ENCODE measurements at places on chromosomes 3 and 15. TPM values are rescaled to one million over a fixed set of nuclear protein-coding genes. Genes with fewer than 3 reads are reported as not detected.

DNA sequence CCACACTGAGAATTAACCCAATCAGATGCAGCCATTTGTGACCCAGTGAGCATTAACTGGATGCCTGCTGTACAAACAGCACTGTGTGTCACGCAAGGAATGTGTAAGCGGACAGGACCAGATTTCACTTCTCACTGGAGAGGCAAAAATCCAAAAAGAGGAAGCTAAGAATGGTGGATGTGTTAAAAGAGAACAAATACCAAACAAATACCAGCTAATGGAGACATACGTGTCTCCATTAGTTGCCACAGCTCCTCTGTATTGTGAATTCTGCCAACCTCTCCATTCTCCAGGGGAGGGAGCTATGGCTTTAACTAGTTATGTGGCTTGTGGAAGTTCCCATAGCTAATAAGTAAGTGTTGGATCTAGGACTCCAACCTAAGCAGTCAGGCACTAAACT is 2.6 kb downstream of the LTF start:
- peak; percentile 29 for DNase-seq

GRCh38 chr3:30741889-30742288 is 135.5 kb downstream of the TGFBR2 start:
- no peak for DNase-seq

DNA sequence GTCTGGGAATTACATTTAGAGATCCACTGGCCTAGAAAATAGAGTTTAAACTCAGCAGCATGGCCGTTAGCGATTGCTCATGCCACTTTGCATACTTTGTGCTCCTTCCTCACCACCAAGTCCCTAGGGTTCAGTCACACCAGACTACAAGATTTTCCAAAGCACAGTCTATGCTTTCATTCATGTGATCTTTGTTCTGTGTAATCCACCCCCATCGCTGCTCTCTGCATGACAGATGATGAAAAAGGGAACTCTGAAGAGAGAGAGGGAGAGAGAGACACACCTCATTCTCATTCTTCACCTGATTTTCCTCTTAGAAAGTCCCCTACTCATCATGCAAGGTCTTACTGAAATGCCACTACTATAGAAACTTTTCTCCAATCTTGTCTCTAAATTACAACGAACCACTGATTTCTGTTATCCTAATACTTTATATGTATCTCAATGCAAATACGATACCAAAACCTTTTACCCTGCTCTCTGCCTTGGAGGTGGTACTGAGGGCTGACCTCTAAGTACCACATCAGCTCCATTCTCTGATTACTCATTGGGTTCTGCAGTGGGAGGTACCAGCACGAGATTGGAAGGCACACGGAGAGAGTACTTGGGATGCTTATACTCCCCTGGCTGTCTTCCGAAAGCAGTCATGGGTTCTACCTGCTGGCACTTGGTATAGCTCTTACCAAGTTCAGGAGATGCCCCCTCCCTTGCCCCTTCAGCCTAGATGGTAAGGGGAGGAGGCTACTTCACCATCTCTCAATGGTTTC is 1.1 kb upstream of the PARP15 start:
- peak; percentile 46 for DNase-seq

GRCh38 chr15:85555875-85556617 is 175.6 kb downstream of the AKAP13 start:
- DNase-seq: no peak

GRCh38 chr3:25362118-25362517 is 65.9 kb upstream of the RARB start:
- DNase-seq: no peak

GRCh38 chr3:54966979-54967378 is 39.1 kb upstream of the LRTM1 start:
- no peak for DNase-seq

- no peak for DNase-seq
Observed at GRCh38 chr15:37652646-37653417, 281.6 kb upstream of the TMCO5A start.

DNA sequence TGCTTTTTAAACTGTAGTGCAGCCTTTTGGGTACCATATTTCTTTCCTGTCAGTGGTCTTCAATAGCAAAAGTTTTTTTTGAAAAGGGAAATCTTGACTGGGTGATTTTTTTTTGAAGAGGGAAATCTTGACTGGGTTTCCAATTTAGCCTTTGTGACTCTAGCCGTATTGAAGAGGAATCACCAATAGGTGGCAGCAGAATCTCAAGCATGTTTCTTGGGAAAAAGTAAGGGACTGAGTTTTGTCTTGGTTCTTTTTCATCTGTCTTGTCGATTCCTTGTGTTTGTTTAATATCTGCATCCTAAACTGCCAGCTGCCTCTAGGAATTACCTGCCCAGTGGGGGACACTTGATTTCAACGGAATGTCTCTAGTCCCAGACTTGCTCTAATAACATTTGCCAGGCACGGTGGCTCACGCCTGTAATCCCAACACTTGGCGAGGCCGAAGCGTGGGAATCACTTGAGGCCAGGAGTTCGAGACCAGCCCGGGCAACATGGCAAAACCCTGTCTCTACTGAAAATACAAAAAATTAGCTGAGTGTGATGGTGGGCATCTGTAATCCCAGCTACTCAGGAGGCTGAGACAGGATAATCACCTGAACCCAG is 89.2 kb downstream of the RBPMS2 start:
- DNase-seq: peak; percentile 76

DNA sequence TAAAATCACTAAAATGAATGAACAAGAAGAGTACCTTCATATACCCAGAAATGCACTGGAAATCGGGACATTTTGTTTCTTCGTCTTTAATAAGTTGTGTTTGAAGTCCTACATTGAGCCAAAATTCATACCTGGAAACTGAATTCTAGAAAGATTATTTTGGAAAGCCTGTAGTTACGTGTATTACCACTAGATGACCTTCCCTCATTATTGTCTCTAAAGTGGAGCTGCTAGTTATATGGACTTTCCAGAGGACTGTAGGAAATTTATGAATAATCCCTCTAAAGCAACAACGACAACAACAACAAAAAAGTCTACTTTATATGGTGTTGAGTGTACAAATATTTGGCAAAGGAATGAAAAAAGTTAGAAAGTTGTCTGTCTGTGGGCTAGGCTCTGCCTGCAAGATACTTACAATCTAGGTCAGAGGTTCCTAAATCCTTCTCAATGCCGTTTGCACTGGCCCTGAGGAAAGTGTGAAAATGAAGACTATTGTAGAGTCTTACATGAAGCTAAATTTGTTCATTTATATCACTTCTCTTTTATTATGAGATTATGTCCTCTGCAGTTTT is 234.8 kb upstream of the NR2E3 start:
- DNase-seq: peak; percentile 47

DNA sequence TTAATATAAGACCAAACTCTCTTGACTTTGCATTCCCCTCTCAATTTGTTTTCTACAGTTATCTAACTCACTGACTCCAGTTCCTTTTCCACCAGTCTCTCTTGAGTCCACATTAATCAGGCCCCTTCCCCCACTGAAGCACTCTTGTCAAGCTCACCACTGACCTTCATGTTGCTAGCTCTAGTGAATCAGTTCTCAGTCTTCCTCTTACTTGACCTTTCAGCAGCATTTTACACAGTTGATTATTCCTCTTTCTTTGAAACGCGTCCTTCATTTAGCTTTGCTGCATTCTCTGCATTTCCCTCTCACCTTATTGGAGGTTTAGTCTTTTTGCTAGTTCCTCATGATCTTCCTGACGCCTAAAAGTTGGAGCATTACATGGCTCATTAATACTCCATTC is 8.3 kb downstream of the PPP2R3A start:
- no peak for DNase-seq

DNA sequence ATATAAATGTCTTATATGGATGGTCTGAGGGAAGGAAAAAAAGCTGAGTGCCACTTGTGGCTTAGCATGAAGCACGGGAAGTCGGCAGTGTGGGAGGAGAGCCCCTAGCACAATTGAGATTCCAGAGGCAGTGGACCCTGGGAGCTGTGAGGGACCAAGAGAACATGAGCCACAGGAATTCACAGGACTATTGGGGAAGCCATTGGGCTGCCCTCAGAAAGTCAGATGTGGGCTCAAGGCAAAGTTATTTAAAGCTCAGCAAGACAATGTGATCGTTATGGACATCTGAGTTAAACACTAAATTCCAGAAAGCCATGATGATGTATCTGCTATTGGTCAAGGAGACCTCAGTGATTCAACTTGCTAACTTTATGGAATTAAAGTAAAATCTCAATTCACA is 380.8 kb upstream of the IL12A start:
- no peak for DNase-seq

DNA sequence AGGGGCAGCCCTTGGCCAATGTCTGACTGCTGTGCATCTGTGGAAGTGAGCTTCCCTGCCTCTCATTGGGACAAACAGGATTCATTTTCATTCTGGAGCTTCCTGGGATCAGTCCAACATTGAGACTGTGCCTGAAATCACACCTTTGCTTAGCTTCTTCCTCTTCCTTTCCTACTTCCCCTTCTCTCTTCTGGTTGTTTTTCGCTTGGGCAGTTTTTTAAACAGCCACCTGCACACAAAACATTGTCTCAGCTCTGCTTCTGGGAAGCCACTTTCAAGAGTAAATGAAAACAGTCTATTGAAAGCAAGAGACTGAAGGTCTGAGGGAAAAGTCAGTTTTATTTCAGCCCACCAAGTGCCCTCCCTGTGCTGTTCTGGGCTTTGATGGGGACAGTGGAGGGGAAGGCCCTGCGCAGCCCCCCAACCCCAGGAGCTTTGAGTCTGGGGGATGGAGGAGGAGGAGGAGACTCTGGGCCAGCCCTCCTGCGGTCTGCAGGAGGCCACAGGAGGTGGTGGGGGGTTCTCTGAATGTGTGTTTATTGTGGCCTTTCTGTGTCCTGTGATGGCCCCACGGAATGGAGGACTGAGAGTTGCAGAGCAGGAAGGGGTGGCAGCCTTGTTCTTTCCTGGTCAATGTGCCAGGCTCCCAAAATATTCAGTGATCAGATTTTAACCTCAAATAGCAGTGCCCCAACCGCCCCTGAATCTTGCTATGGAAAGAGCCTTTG is 7.8 kb upstream of the ISLR2 start:
- no peak for DNase-seq

- DNase-seq: peak; percentile 95
Observed at GRCh38 chr3:155232605-155233004, 60.9 kb downstream of the STRIT1 start.

DNA sequence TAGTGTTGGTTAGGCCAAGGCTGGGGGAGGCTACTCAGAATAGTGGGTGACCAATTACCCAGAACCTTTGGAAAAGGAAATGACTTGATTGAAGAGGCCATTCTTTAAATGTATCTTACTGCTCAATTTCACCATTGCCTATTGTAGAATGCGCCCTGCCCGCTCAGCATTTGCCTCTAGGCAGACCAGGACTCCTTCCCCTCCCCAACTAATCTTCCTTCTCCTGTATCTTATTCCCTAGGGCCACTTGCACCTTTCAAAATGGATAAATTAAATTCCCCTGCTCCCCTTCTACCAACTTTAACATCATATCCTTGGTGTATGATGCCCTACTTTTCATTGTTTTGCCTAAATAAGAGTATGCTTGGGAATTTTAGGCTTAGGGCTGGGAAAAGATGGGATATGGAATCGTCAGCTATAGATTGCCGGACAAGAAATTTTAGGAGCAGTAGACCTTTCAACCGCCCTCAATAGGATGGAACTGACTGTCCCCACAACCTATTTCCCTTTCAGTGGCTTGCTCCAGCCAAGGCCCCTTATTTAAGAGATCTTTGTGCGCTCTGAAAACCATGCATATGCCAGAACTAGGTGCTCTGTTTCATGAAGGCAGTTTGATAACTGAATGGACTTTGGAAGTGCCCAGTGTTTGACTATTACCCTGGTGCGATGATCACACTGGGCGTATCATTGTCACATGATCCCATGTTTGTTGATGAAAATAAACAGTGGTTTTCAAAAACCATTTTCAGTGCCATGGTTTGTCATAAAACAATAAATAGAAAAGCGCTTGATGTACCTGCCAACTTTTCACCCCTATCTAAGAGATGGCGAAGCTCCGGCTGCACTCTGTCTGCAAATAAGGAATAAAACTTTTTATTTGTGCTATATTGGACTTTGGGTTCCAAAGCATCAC is 74.3 kb upstream of the TSEN2 start:
- no peak for DNase-seq

- DNase-seq: peak; percentile 75
Observed at GRCh38 chr15:51401872-51402517, 60.5 kb downstream of the GLDN start.

DNA sequence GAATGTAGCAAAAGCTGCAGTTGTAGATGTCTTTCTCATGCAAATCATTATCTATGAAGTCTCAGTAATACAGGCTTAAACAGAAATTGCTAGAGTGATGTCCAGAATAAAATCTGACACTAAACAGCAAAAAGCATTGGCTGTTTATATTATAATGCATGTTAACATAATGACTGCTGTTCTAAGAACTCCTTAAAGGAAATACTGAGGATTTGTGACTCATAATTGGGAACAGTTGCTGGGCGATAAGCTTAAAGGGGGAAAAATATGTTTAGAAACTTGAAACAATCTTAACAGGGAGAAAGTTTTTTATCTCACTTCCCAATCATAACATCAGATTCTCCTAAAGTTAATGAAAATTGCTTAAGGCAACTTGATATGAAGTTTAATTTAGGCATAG is 17.5 kb downstream of the TIPARP start:
- DNase-seq: peak; percentile 82

- DNase-seq: no peak
Observed at GRCh38 chr3:62056658-62057057, 316.7 kb downstream of the FEZF2 start.

GRCh38 chr3:52831500-52832301 is 1.2 kb upstream of the ITIH4 start:
- peak; percentile 87 for DNase-seq

GRCh38 chr3:38563886-38564270 is 67.7 kb downstream of the EXOG start:
- DNase-seq: no peak

GRCh38 chr3:138902171-138902570 is 44.8 kb downstream of the FOXL2 start:
- no peak for DNase-seq

- DNase-seq: no peak
Observed at GRCh38 chr3:134827213-134827612, 32.2 kb downstream of the EPHB1 start.

The AGBL1 gene
- total RNA-seq: not detected

The EFHB gene
- total RNA-seq: 2.9 TPM

The MORC1 gene
- total RNA-seq: not detected

The KBTBD13 gene
- not detected for total RNA-seq

The IQCH gene
- total RNA-seq: 4.1 TPM

The WDR49 gene
- total RNA-seq: not detected

The ZMYND10 gene
- total RNA-seq: 1.5 TPM

The TTBK2 gene
- 6.3 TPM for total RNA-seq

The SLC22A14 gene
- not detected for total RNA-seq

The TMF1 gene
- 35.2 TPM for total RNA-seq

Data from GM23248 (cell line).